ENCODE measurements at places on chromosomes 11 and 22.

GRCh38 chr22:30158277-30158676 is 78.0 kb downstream of the HORMAD2 start:
- DNase-seq: no peak

DNA sequence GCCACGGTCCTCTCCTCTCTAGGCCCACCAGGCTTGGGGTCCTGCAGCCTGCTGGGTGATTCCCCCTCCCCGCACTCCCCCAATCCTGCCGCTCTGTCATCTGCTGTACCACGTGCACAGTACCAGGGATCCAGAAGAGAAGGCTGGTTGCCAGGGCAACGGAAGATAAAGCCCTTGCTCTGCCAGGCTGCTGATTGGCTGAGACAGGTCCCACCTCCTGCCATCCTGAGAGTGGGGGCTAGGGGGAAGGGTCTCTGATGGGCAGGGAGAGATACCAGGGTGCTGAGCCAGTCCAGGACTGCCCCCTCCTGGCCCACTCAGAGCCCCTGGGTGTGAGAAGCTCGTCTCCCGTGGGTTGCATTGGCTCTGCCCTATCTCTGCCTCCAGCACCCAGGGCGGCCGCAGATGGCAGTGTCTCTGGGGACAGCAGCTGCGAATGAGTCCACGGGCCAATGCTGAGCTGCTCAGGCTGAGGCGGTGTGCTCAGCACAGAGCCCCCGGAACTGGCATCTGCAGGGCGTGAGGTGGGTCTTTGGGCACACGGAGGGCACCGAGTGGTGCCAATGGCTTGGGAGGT is at the start of gene SMIM45:
Gene SMIM45 (plus strand): TSS at position 253 of the 577 bp plus-strand sequence.
- no peak for DNase-seq

DNA sequence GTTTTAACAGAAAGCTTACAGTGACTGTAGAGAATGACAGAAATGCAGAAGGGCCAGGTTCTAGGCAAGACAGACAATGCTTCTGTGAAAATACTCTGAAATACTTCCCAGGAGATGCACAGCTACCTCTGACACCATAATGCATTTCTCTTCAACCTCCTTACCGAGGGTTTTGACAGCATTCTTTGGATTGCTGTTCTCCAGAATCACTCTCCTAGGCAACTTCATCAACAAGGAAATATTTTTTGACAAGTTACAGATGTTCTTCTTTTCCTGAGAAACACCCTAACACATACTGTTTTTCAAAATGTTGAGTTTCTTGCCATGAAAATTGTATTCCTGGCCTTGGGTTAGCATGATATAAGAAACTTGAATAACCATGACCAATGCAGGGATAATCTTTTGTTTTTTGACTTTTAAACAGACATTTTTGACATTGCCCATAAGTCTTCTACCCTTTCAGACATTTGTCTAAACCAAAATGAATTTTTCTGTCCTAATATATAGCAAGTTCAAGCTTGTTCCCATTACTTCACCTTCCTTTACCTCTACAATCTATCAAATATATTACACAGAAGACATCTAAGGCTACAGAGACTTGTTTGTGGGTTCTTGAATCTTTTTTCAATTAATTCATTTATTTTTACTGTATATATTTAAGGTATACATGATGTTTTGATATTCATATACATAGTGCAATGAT is 108.1 kb downstream of the CCDC34 start:
- DNase-seq: no peak

- no peak for DNase-seq
Observed at GRCh38 chr11:112590764-112591163, 330.1 kb upstream of the PLET1 start.

GRCh38 chr22:32951807-32952153 is 106.4 kb downstream of the SYN3 start:
- no peak for DNase-seq

- no peak for DNase-seq
Observed at GRCh38 chr11:134139873-134140331, 71.0 kb downstream of the JAM3 start.

DNA sequence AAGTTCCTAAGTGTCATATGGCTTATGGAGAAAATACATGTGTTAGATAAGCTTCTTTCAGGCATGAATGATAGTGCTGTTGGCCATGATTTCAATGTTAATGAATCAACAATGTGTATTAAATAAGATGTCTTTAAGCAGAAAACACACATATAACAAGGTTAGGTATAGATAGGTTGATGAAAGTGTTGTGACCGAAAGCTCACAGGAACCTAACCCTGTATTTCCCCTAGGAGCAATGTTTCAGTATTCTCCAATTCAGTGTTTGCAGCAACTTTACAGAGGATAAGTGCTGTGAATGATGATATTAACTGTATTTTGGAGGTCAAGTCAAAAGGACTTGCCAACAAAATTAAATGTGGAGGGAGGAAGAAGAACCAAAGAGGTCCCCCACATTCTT is 82.8 kb upstream of the PRDM11 start:
- DNase-seq: no peak

DNA sequence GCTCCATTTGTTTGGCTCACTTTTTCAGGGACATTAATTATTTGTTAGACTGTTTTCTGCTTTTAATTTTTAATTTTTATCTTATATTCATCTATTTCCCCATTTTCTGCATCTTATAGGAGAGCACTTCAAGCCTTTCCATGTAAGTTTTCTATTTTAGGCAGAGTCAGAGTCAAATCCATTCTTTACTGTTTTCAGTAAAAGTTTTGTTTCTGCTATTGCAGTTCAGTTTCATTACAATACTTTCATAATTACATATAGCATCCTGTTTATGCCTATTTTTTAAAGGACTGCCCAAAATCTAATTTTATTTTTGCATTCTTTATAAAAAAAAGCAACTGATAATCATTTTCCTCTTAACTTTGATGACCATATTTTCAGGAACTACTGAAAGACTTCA is 3.8 kb upstream of the OR10A5 start:
- no peak for DNase-seq

GRCh38 chr11:72238040-72238450 is 5.9 kb downstream of the PHOX2A start:
- no peak for DNase-seq

- no peak for DNase-seq
Observed at GRCh38 chr11:30328681-30329080, 5.8 kb downstream of the ARL14EP start.

DNA sequence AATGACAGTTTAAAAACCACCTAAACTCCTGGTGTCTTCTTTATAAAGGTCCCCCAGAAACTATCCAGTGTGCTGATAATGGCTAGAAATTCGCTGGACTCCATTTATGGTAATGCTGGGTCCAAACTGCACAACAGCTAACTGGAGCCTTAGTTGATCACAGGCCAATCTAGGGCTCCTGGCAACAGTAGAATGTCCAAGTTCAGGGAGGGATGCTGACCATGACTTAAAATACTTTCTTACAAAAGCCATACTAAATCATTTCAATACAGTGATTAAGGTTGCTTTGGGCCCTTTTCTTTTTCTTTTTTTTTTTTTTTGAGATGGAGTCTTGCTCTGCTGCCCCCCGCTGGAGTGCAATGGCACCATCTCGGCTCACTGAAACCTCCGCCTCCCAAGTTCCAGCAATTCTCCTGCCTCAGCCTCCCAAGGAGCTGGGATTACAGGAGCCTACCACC is 14.5 kb upstream of the GAB2 start:
- no peak for DNase-seq

All from activated CD8-positive, alpha-beta memory T cell treated with anti-CD3 and anti-CD28 coated beads for 1 hour (primary cell).